ENCODE measurements at places on chromosomes 6 and 20. TPM values are rescaled to one million over a fixed set of nuclear protein-coding genes. Genes with fewer than 3 reads are reported as not detected.

Gene SLC4A11
- 1.1 TPM for total RNA-seq

DNA sequence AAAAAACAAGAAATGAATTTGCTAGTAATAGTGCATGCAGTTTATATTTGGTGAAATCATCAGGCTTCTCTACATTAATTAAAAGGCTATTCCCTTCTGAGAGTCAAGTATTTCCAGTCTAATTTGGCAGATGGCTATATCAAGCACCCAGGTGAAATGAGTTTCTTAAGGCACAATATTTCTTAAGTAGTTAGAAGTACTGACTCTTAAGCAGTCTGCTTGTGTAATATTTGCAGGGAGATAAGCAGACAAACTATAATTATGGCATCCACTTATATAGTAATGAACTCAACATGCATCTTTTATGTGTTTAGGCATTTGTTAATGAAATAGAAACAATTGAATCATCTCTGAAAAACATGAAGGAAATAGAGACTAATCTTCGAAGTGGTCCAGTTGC is 189.2 kb downstream of the UTRN start:
- H3K4me1 ChIP-seq, result peaks cover 12% of the 10 kb centered on the region
- H3K4me3 ChIP-seq, result no peak overlapping the region

DNA sequence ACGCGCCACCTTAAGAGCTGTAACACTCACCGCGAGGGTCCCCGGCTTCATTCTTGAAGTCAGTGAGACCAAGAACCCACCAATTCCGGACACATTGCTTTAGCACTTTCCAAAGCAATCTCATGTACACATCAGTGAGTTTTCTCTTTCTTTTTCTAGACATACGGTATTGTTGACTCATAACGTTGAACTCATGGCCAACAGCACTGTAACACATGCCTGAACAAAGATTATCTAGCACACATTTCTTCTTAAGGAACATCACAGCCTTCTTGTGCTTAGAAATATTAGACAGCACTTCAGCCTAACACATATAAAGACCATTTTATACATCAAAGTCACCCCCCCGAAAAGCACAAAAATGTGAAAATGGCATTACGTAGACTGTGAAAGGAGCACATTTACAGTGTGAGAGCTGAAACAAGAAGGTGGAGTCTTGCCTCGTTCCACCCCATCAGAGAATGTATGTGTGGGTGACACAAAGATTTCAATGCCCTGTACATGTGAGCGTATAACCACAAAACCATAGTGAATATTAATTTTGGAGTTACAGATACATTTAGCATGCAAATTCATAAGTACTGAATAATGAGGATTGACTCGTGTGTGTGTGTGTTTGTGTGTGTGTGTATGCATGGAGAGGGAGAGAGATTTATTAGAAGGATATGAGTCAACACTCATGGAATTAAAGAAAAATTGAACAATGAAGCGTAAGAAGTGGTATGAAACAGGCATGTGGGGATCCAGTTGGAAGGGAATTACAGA is 134.1 kb downstream of the FAM83B start:
- H3K27me3 ChIP-seq, result no peaks in the 10 kb centered on the region
- DNase-seq, result no peak
- H3K4me1 ChIP-seq, result no peaks in the 10 kb centered on the region
- no peak overlapping the region for H3K4me3 ChIP-seq

DNA sequence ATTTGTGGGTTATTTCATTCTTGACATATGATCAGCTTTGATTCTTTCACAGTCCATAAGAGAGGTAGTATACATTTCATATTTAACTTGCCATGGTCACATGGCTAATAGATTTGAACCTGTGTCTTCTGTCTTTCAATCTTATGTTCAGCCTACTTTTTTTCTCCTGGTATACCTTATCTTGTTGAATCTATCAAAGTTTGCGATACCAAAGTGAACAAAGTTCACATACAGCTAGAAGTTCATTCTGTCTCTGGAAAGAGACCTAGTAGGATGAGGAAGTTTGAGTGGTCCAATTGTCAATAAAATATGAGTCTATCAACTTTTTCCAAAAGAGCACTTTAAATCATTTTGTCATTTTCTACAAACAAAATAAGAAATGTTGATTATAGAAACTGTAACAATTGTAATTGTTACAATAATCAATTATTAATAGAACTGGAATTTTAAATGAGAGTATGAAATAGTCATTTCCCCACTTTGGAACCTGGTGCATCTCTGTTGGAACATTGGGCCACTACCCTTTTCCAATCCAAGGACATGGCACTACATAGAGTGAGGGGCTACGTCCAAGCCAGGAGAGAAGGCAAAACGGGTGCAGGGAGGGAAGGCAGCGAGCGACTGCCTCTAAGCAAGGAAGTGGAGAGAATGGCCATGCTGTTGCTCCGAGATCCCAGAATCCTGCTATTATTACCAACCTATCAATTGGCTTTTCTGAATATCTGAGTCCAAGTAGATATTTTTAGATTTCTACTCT is 194.2 kb upstream of the FOXQ1 start:
- no peak for DNase-seq
- no peak overlapping the region for H3K4me3 ChIP-seq
- H3K4me1 ChIP-seq, result no peaks in the 10 kb centered on the region
- no peaks in the 10 kb centered on the region for H3K36me3 ChIP-seq
- no peak overlapping the region for H3K27ac ChIP-seq
- H3K27me3 ChIP-seq, result peaks cover 9% of the 10 kb centered on the region

- H3K27me3 ChIP-seq, result no peaks in the 10 kb centered on the region
- H3K4me3 ChIP-seq, result no peak overlapping the region
- H3K4me1 ChIP-seq, result no peaks in the 10 kb centered on the region
These were observed 17.9 kb upstream of the KIF25 start for GRCh38 chr6:167979436-167980139.

DNA sequence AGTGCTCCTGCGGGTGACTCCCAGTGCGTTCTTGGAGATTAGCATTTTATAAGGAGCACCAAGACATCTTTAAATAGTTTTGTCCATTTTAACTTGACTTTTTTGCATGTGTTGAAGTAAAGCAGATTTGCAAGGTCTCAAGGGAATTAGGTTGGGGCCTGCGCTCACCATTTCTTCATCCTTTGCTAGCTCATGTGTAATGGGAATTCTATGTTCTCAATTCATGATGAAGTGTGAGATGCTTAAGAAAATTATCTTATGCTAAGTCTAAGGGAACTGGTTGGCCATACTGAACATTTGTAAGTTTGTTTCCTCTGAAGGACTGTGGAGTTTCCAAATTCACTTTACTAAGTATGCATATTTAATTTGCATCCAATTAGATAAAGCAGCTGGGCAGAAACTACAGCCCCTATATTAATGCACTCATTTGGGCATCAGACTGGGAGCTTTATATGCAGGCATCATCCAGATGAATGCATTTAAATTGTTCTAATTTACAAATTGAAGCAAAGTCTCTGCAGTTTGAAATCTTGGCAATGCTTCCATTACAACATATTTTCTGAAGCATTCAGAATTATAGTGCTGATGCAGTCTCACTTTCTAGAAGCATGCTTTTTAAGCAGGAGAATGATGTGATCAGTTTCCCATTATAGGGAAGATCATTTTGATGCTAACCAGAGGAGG is 108.3 kb upstream of the AKAP12 start:
- H3K36me3 ChIP-seq, result no peaks in the 10 kb centered on the region
- no peaks in the 10 kb centered on the region for H3K4me1 ChIP-seq
- H3K4me3 ChIP-seq, result no peak overlapping the region
- peaks cover 9% of the 10 kb centered on the region for H3K27me3 ChIP-seq
- DNase-seq, result no peak

Gene GID8
- 33.9 TPM for total RNA-seq

Gene PPP1R14C
- 0.21 TPM for total RNA-seq

DNA sequence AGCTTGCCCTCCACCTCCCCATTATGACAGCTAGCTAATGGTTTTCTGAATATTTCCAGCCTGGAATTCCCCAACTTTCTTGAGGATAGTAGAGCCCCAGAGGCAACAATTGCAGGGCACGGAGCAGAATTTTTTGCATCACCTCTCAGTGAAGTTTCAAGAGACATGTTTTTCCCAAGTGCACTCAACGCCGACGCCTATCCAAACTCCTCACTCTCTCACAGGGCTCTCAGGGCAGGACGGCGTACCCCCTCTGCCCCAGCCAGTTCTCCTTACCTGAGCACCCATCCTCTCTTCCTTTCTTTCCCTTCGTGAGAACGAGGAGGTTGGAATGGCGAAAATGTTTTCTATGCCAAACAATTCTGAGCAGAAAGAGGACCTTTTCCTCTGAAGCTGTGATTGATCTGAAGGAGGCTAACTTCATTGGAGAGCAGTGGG is 83.1 kb upstream of the FOXQ1 start:
- H3K36me3 ChIP-seq, result no peaks in the 10 kb centered on the region
- no peaks in the 10 kb centered on the region for H3K4me1 ChIP-seq
- no peak overlapping the region for H3K4me3 ChIP-seq
- H3K27me3 ChIP-seq, result peaks cover 6% of the 10 kb centered on the region
- no peak for DNase-seq

DNA sequence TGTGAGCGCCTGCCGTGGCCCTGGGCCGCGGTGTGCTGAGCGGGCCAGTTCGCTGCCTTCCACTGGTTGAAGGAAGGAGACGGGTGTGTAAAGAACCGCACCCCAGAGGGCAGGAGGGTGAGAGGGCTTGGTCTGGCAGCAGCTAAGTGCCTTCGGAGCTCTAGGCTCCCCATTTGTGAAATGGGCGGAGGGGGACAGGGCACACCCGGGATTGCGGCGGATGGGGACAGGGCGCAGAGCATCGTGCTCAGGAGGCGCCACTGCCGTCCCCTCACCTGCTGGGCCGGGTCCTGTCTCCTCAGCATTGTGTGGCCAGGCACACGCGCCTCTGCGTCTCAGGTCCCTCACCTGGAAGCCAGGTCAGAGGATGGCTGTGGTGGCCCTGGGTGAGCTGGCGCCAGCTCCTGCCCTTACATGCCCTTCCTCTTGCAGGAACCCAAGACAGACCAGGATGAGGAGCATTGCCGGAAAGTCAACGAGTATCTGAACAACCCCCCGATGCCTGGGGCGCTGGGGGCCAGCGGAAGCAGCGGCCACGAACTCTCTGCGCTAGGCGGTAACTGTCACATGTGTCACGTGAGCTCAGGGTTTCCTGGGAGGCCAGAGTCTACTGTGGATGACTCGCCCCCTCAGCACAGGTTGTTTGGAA is 3.1 kb downstream of the ADRM1 start:
- H3K27ac ChIP-seq, result no peak overlapping the region
- peaks cover 27% of the 10 kb centered on the region for H3K4me1 ChIP-seq
- no peak overlapping the region for H3K4me3 ChIP-seq
- DNase-seq, result no peak
- peaks cover 23% of the 10 kb centered on the region for H3K36me3 ChIP-seq

DNA sequence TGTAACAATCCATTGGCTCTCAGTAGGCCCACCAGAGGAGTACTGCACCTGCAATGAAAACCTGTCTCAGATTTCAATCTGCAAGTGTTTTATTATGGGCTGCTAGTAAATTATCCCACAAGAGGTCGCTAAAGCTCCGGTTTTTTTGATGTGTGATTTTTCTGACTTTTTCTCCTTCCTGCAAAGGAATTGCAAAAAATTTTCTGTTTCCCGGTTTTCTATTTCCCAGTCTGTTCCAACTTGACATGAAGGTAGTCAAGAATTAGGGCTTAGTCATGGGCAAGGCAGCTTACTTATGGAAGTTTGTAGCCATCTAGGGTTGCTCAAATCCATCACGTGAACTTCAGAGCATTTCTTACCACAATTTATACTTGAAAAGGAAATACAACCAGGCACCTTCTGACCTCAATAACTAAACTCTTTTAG is 38.5 kb upstream of the AHI1 start:
- H3K36me3 ChIP-seq, result no peaks in the 10 kb centered on the region
- H3K27me3 ChIP-seq, result peaks cover 2% of the 10 kb centered on the region
- no peak overlapping the region for H3K27ac ChIP-seq
- H3K4me3 ChIP-seq, result no peak overlapping the region

DNA sequence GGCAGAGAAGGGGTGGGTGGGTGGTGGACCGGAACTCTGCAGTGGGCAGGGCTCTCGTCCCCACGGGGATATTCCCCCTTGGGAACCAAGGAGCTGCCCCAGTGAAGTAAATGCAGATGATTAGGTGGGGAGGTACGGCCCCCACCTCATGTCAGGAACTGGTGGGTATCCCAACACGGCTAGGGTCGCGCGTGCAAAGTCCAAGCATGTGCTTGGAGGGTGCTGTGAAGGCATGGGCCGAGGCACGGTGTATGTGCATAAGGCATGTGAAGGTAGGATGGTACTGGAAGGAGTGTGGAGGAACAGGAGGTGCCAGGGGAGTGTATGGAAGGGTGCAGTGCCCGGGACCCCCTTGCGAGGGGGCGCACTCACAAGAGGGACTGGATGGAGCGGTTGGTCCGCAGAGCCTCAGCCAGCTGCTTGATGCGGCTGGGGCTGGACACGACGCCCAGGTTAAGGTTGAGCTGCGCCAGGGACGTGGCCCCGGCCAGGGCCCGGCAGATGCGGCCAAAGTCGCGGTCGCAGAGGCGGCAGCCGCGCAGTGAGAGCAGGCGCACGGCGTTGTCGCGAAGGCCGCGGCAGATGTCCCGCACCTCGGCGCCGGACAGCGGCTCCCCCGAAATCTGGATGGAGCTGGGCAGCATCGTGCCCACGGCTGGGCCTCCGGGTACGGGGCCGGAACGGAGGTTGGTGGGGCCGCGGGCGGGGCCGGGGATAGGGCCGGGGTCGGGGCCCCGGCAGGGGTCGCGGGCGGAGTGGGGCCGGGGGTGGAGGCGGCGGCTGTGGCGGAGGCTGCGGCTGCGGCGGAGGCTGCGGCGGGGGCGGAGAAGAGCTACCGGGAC is 783 bp downstream of the LRRC73 start:
- H3K36me3 ChIP-seq, result peaks cover 14% of the 10 kb centered on the region
- H3K4me1 ChIP-seq, result peaks cover 19% of the 10 kb centered on the region
- peaks cover 17% of the 10 kb centered on the region for H3K27me3 ChIP-seq
- no peak for DNase-seq
- no peak overlapping the region for H3K27ac ChIP-seq

Gene COQ3
- total RNA-seq, result 16.4 TPM

DNA sequence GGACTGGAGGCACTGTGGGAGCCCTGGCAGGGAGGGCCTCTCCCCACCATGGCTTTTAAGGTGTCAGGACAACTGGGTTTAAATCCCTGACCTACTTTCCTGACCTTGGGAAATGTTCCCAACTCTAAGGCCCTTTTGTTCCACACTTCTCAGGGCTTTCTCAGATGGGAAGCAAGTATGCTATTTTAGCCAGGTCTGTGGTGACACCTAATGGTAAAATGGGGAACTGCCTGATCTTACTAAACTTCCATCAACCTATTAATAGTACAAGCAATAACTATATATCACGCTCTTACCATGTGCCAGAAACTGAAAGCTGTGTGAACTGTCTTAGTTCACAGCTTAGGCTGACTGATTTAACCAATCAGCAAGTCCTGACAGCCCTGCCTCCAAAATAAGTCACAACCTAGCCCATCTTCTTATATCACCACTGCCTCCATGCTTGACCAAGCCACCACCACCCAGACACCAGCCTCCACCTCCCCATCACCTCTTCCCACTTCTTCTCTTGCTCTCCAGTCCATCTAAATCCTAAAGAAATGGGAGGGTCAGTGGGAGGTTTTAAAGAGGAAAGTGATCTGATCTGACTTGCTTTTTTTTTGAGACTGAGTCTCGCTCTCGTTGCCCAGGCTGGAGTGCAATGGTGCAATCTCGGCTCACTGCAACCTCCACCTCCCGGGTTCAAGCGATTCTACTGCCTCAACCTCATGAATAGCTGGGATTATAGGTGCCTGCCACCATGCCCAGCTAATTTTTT is 6.9 kb upstream of the BLCAP start:
- no peak overlapping the region for H3K27ac ChIP-seq
- DNase-seq, result peak; percentile 37
- peaks cover 4% of the 10 kb centered on the region for H3K4me1 ChIP-seq
- H3K27me3 ChIP-seq, result peaks cover 2% of the 10 kb centered on the region

All from activated CD4-positive, alpha-beta memory T cell treated with anti-CD3 and anti-CD28 coated beads for 36 hours (primary cell).